ENCODE measurements at places on chromosomes 7 and 10. TPM values are rescaled to one million over a fixed set of nuclear protein-coding genes. Genes with fewer than 3 reads are reported as not detected.
A peak's percentile ranks its signal among the peaks of the same experiment; 100 is the strongest.

GRCh38 chr7:142925413-142925812, 8.1 kb downstream of the TRPV5 start:
- DNase-seq = no peak

GRCh38 chr10:68900427-68901104, 549 bp upstream of the DDX50 start:
- no peak for DNase-seq

The PTPRE gene
- 1.9 TPM for total RNA-seq

GRCh38 chr10:100751211-100751933, 6.0 kb downstream of the PAX2 start:
- DNase-seq = no peak

GRCh38 chr10:78529262-78529661, 495.6 kb downstream of the RPS24 start:
- no peak for DNase-seq

DNA sequence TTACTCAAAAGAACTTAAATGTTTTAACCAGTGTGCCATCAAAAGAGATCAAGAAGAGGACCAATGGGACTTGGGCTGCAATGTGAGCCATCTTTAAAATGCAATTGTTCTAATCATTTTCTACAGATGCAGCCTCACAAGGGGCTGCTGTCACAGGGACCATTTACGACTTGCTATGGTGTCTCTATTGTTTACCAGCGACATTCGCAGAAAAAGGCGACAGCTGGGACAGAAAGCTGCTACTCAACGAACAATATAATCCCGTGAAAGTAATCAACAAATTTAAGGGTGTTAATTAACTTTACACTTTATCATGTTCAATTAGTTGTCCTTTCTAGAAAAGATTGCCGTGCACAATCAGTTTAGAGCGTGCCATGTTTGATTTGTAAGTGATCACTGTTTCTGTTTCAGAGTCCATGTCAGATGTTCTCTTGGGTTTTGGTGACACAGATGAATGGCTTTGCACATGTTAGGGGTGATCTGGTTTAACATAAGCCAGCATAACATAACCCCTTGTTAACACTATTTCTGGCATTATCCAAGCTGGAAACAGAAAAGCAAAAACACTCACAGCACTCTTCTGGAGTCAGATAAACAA, 110.8 kb downstream of the HIBADH start:
- DNase-seq = no peak

DNA sequence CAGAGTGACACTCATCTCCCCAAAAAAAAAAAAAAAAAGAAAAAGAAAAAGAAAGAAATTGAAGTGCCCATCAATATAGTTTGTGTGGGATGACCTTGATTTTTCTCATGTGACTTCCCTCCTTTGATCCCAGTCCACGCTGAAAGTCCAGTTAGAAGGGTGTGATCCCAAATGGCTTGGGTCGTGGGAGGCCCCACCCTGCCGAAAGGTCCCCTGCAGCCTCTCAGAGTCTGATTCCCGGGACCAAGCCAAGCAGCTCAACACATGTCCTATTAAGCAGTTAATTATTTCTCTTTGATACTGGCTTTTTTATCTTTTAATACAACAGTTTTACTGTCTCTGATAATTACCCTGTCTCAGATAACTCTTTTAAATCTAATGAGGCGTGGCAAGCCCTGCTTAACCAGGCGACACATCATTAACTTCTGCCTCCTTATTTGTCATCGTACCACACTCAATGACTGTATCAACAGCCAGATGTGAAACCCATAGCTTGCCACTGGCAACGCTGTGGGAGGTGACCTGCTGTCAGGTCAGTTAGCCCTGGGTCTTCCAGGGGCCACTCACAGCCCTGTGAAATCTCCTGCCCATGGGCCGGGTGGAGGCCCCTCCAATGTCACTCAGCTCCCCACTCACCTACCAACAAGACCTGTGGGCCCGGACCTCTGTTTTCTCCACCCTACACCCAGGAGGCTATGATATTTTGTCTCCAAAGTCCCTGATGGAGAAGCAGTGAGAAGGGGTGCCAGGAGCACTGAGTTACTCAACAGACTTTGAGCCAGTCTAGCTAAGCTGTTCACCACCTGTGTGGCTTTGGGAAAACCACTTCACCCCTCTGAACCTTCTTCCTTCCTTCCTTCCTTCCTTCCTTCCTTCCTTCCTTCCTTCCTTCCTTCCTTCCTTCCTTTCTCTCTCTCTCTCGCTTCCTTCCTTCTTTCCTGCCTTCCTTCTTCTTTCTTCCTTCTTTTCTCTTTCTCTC, 110.0 kb upstream of the SFMBT2 start:
- no peak for DNase-seq

DNA sequence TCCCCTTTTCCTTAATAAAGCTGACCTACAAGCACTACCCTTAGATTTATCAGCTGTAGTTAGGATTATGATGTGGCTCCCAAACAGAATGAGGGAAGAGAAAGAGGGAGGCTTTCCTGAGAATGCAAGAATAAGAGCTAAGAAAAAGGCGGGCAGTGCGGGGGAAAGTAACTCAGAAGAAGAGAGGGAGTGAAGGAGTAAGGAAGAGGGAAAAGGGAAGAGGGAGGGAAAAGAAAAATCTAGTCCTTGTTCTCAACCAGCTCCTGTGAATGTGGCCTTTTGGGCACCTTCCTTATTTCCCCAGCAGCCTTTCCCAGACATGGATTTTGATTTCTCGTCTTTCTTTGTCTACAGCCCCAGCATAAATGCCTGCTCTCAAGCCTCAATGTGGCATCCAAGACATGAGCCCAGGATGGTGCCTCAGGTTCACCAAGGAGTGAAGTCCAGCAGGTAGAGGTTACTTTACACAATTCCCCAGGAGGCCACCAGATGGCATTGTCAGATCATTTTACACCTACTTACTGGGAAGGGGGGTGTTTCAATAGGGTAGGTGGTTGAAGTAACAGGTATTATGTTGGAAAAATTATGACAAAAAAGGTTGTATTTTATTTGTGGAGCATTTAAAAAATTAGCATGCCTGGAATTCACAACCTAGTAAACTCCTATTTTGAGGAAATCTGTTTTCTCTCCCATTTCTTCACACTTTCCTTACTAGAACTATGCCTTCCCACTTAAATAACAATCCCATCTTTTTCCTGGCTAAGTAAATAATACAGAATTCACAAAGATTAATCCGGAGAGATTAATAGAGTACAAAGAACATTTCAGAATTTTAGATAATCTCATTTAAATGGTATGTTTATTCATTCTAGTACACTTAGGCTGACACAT, 106.5 kb downstream of the HTR7 start:
- DNase-seq = peak; percentile 35

DNA sequence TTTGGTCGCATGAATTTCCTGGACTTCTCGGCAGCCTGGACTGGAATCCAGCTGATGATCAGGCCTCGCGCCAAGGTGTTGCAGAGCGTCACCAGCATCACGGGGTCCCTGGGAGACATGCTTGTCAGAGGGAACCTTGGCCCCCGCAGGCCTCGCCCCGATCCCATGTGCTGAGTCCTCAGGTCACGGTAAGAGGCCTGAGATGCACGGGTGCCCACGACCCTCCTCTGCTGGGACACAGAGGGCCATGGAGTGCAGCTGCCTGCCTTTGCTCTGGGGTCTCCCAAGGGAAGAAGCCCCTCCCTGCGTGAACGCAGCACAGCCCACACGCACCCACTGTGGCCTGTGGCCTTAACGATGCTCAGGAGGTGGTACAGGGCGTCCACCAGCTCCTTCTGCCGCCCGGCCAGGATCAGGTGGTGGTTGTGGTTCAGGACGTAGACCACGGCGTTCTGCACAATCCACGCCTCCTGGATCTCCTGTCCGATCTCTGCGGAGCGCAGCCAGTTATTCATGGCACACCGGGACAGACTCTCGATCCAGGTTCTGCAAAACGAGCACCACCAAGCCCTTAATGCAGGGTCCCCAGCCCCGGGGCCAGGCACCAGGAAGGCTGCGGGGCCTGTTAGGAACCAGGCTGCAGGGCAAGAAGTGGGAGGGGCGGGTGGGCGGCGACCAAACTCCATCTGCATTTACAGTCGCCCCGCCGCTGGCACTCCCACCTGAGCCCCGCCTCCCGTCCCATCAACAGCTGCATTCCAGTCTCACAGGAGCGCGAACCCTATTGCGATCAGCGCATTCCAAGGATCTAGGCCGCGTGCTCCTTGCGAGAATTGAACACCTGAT, 29.4 kb downstream of the CFAP46 start:
- DNase-seq = no peak

DNA sequence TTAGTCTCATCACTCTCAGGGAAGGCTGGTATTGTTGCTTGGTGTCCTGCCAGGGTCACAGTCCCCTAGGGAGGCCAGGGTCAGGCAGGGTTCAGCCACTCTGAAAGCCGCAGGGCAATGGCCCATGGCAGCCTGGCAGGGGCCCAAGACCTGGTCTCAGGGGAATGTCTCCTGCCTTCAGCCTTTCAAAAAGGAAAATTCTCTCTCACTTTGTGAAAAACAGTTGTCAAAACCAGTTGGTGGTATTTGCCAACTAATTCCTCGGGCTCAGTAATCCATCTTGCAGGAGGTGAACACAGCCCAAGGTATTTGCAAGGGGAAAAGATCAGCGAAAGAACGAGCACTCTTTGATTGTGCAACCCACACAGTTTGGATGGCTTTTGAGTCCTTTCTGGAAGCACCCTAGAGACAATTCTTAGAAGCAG, 101.5 kb downstream of the JCAD start:
- DNase-seq = no peak

GRCh38 chr10:73376679-73377078, 18.0 kb upstream of the CFAP70 start:
- no peak for DNase-seq
